Urinary bladder (tissue), 4 donors: ENCODE measurements at places on chromosomes 4 and X.

GRCh38 chrX:1398431-1399340, 6.8 kb upstream of the SLC25A6 start:
- DNase-seq, result no peak

- DNase-seq, result no peak
These were observed 253.2 kb downstream of the PDHA2 start for GRCh38 chr4:96093057-96093456.

DNA sequence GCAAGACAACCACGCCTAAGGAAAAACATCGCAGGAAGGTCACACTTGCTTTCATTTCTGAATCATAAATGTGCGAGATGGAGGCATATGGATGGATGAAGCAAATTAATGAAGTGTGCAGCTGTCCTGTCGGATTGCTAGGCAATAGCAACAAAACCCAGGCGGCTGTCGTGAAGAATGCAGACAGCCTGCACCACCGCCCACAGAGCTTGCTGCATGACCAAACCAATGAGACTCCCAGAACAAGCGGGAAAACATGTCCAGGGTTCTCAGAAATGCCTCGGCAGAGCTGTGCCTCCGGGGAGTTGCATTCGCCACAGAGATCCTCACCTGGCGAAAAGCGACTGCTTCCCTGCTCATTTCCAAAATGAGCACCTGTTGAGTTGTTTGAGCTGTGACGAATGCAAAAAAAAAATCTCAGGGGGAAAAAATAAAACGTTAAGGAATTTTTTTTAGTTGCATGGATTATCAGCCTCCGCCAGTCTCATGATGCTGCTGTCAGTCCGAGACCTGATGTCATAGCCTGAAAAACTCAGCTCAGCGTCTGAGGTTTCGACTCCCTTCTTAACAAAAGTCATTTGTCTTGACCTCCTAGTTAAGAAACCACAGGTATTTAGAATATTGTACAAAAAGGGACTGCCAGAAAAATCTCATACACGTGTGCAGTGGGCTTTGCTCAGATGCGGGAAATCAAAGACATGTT, 155.5 kb upstream of the MXRA5 start:
- DNase-seq, result no peak

GRCh38 chr4:4502694-4503311, 39.0 kb downstream of the STX18 start:
- DNase-seq, result no peak

DNA sequence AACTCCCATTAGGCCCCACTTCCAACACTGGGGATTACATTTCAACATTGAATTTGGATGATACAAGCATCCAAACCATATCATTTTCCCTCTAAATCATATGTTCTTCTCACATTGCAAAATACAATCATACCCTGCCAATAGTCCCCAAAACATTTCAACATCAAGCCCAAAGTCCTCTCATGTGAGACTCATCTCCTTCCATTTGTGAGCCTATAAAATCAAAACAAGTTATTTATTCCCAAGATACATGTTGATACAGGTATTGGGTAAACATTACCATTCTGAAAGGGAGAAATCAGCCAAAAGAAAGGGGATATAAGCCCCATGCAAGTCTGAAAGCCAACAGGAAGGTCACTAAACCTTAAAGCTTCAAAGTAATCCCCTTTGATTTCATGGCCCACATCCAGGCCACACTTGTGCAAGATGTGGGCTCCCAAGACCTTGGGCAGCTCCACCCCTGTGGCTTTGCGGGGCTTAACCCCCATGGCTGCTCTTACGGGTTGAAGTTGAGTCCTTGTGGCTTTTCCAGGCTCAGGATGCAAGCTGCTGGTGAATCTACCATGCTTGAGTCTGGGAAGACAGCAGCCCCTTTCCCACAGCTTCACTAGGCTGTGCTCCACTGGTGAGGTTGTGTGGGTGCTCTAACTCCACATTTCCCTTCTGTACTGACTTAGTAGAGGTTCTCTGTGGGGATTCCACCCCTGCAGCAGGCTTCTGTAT, 40.6 kb upstream of the SERTM2 start:
- no peak for DNase-seq

GRCh38 chr4:137000432-137000831, 531.9 kb downstream of the PCDH18 start:
- DNase-seq, result no peak

DNA sequence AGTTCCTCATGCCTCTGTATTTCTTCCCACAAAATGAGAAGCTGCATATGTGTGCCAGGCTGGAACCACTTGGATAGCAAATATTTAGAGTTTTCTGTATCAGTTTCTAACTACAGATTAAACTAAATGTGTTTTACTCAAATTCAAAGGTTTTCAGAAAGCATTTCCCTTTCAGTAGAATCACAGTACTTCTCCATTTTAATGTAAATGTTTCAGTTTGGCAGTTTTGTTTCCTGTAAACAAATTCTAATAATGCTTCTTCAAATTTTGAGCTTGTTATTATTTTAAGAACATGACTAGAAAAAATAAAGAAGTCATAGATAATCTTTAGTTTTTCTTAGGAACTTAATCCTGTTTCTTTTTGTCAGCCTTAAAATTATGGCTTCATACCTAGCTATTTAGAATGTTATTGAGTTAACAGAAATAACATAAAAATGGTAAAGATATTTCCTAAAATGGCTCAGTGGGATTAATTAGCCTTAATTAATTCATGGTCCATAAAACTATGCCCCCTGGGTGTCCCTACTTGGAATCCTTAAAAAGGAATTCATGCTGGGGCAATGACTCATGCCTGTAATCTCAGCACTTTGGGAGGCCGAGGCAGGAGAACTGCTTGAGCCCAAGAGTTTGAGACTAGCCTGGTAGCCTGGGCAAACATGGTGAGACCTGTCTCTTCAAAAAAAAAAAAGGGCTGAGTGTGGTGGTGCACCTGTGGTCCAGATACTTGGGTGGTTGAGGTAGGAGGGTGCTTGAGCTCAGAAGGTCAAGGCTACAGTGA, 83.8 kb upstream of the GPR34 start:
- no peak for DNase-seq

DNA sequence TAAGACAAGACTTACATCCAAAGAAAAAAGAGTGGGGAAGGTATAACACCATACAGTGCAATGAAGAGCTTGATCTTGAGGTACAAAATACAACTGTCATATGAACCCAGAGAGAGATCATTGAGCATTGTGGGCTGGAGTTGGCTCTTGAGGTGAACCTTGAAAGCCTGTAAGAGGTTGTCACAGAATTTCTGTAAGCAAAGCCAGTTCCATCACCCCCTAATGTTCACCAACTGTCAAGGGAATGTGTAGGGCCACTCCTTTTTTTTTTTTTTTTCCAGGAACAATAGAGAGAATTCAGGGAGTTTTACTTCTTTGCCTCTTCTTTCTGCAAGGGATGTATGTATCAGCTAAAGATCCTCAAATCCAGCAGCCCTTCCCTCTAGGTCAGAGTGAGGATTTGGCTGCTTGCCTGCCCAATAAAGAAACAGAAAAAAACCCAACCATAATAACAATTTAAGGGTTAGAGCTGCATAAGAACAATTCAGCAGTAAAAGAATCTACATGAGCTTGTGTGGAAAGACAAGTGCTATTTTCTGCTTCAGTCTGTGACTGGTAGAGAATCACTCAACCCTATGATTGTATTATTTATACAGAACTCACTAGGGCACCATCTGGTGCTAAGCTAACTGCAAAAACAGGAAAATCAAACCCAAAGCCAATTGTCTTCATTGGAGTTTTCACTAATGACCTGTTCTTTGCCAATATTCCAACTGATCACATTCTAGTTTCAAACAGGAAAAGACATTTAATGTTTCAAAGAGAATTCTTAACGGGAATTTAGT, 217.5 kb upstream of the TEX13C start:
- DNase-seq, result no peak

GRCh38 chr4:6591781-6592180, 16.8 kb downstream of the MAN2B2 start:
- DNase-seq, result no peak

DNA sequence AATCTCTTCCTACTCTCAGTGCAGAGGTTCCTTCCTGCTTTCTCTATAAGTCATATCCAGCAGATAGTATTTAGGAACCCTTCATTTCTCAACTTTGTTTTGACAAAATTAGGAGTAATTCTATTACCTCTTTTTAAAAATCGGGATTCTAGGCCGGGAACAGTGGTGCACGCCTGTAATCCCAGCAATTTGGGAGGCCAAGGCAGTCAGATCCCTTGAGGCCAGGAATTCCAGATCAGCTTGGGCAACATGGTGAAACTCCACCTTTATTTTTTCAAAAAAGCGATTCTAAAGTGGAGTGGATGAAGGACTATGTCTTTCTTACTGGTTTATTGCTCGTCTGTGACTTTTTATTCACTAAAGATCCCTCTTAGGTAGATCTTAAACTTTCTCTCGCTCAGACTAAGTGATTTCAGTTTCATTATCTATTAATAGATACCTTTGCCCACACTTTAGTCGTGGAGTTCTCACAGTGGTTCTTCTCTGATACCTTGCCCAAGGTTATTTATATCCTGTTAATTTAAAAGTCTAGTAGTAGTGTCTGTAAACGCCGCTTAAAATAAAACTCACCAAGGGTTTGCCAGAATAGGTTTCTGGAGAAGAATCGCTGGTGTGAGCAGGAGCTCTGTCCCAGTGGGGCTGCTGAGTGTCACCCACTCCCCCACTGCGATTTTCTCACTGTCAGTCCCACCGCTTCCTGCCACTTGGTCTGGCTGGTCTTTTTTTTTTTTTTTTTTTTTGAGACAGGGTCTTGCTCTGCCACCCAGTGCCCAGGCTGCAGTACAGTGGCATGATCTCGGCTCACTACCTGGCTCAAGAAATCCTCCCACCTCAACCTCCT, 27.0 kb upstream of the TMEM131L start:
- DNase-seq, result no peak

DNA sequence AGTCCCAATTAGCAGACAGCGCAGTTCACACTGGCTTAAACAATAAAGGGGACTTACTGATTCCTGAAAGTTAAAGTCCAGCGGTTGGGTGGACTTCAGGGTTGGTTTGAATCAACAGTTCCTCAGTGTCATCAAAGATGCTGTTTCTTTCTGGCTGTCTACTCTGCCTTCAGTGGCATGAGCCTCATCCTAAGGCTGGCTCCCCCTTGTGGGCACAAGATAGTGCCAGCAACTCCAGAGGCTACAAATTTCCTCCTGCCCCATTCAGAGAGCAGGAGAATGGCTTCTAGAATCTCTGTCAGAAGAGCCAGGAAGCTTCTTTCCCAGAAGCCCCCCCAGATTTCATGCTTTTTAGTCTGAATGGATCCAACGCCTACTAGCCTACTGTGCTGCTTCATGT, 82.4 kb upstream of the MTM1 start:
- no peak for DNase-seq

DNA sequence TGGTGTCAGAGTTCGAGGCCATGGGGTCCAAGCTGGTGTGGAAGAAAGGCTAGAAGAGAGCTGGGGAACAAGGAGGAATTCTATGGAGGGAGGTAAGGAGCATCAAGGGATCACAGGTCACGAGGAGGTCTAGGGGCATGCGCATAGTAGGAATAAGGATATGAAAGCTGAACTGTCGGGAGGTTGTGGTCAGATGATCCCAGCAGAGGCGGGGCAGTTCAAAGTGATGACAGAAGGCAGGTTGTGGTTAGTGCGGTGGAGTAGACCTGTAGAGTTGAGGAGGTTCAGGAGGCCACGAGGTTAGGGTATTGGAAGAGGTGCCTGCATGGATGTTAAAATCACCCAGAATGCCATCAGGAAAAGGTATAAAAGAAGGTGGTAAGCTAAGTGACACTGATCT, 156.3 kb downstream of the TMEM164 start:
- DNase-seq, result no peak

DNA sequence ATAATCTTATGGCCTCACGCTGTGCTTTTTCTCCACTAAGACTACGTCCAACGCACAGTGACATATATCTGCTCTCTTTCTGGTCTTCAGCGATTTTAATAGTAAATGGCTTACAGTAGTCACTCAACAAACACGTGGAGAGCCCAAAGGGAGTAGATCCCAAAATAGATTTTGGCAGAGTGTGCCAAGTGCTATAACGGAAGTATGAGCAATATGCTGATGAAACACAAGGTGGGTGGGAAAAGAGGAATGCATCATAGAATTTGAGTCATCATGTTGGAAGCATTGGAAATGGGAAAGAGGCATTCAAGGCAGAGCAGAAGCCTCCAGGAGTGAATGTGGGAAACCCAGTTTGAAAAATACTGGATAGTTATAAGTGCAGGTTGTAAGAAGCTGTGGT, 129.1 kb upstream of the LDB2 start:
- DNase-seq, result no peak

GRCh38 chr4:174592985-174593335, 70.7 kb upstream of the HPGD start:
- DNase-seq, result no peak

- no peak for DNase-seq
These were observed 28.7 kb upstream of the IL9R start for GRCh38 chrX:155968791-155969190.

- DNase-seq, result no peak
These were observed 1043.3 kb downstream of the FAT4 start for GRCh38 chr4:126358041-126358440.

- no peak for DNase-seq
These were observed 19.1 kb upstream of the ZXDA start for GRCh38 chrX:57929373-57929772.

DNA sequence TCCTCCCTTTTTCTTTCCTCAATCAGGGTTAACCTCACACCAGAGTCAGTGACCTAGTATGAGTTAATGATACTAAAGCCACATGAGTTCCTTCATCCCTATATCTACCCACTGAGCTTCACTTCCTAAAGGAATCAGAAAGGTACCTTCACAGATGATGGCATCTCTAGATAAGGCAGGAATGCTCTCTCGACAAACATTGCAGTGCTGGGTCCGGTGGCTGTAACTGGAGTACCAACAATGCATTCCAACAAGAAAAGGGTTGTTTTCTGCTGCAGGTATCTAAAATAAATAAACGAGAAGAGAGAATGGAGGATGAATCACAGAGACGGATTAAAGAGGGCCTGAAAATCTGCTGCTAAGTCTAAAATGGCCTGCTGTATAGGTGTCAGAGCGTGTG, 66.7 kb downstream of the DGKK start:
- DNase-seq, result no peak

- DNase-seq, result no peak
These were observed 14.6 kb downstream of the GRXCR1 start for GRCh38 chr4:42906891-42907759.

DNA sequence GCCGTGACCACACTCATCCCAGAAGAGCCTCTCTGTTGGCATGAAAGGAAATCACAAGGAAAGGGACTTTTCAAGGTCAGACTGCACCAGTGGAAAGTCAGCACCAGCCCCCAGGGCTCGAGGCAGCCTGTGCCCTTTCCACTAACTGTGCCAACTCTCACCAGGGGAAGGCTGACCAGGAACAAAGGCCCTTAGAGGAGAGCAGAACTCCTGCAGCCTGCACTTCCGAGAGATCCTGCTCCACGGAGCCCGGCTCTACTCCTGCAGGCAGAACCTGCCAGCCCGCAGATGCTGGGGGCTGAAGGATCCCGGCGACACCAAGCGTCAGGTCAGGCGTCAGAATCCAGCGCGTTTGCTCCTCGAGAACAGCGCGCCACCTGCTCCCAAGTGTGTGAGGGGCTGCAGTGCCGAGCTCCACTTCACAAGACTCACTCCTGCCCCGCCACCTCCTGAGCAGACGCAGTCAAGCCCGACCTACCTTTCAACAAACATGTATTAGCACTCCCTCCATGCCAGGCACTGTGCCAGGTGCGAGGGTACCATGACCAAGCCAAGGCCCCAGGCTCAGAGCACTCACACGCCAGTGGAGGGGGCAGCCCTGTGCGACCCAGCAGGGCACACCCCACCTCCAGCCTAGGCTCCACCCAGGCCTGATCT, 13.6 kb upstream of the HELT start:
- DNase-seq, result no peak

GRCh38 chr4:55447831-55448230, 52.1 kb downstream of the TMEM165 start:
- DNase-seq, result peak; percentile 45
